ENCODE measurements at places on chromosomes 13 and 19. TPM values are rescaled to one million over a fixed set of nuclear protein-coding genes. Genes with fewer than 3 reads are reported as not detected.

COMMD6 gene
- 15.4 TPM for total RNA-seq

IZUMO2 gene
- not detected for total RNA-seq

DNA sequence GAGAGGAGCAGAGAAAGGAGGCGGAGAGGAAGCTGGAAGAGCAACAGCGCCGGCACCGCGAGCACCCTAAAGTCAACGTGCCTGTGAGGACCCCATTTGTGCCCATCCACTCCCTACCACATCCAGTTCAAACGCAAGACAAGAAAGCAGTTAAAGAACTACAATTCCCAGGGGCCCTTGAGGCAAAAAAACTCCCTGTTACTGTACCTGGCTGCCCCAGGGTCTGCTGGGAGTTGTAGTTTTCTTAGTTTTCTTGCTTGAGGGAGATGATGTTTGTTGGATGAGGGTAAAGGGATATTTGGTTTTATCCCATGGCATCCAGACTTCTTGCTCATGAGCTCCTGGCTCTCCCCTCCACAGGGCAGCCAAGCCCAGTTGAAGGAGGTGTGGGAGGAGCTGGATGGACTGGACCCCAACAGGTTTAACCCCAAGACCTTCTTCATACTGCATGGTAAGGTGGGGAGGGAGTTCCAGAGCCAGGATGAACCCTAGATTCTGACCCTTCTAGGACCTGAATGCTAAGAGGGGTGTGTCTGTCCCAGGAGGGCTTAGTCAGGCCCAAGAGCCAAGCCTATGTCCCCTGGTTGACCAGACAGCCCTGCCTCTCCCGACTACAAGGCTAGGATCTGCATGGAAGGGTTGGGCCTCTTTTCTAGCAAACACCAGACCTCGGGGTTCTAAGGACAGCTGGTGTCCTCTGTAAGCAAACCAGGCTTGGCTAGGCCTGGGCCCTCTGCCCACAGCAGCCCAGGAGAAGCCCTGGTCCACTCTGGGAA, 13.2 kb downstream of the NUCB1 start:
- H3K27ac ChIP-seq: no peak overlapping the region
- no peaks in the 10 kb centered on the region for H3K27me3 ChIP-seq
- no peak for DNase-seq
- no peak overlapping the region for H3K4me3 ChIP-seq

DNA sequence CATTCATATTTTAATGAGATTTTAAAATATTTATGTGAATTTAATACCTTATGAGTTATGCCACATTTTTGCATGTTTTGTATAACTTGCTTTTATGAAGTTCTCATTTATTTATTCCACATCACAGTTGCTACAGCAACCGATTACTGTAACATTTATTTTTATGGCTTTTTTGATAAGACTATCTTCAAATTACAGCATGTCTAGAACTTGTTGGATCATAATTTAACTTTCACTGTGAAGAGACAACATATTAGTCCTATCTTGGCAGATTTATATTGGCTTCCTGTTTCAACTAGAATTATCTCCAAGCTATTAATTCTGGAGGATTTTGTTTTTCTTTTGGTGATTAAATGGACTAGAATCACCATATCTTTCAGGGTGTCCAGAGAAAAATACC, 793.7 kb upstream of the SLITRK5 start:
- H3K27me3 ChIP-seq: no peaks in the 10 kb centered on the region
- no peak overlapping the region for H3K27ac ChIP-seq
- H3K36me3 ChIP-seq: no peaks in the 10 kb centered on the region
- H3K4me3 ChIP-seq: no peak overlapping the region
- DNase-seq: no peak

TEX26 gene
- not detected for total RNA-seq

GRCh38 chr19:7832781-7833180, 2.8 kb downstream of the EVI5L start:
- no peaks in the 10 kb centered on the region for H3K27me3 ChIP-seq
- DNase-seq: no peak

All from stomach (tissue), 19 donors.